Aortic smooth muscle cell (primary cell): ENCODE measurements at places on chromosomes 13 and 19. TPM values are rescaled to one million over a fixed set of nuclear protein-coding genes. Genes with fewer than 3 reads are reported as not detected.

PRTN3 gene
- not detected in 2 replicates for total RNA-seq

ADGRE3 gene
- total RNA-seq: not detected in 2 replicates

KASH5 gene
- total RNA-seq: not detected in 2 replicates

NRTN gene
- not detected in 2 replicates for total RNA-seq

OR1M1 gene
- total RNA-seq: not detected in 2 replicates

SH2D3A gene
- total RNA-seq: not detected in 2 replicates

ZNF816 gene
- 7.2 and 9.8 TPM in 2 replicates for total RNA-seq
